Activated T-cell treated with anti-CD3 and anti-CD28 coated beads, Interleukin-2, amount 50 U/mL, for 72 hours (primary cell): ENCODE measurements at places on chromosomes 3 and 15. TPM values are rescaled to one million over a fixed set of nuclear protein-coding genes. Genes with fewer than 3 reads are reported as not detected.

The NEK10 gene
- 0.09 TPM for total RNA-seq

The LCMT2 gene
- 5.6 TPM for total RNA-seq

The TTLL3 gene
- 75.5 TPM for total RNA-seq

DNA sequence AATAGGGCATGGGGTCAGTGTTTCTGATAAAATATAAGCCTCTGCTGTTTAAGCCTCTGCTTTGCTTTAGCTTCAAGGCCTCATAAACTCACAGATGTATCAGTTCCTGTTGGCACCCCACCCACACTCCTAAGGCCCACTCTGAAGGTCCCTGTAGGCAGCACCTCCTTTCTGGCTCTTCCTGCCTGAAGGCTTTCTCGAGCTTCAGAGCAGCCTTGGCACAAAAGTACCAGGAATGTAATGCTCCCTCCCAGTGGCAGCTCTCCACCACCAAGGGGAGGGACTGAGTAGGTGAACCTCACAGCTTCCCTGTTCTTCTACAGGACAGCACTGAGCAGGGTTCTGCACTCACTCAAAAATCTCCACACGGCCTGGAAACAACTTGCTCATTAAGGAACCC, 102.2 kb downstream of the ABHD5 start:
- DNase-seq = no peak

GRCh38 chr3:135762188-135762856, 203.2 kb upstream of the PPP2R3A start:
- no peak for DNase-seq

GRCh38 chr15:97129674-97130073, 799.2 kb downstream of the NR2F2 start:
- no peak for DNase-seq

GRCh38 chr3:32459450-32459849, 43.2 kb downstream of the CMTM6 start:
- no peak for DNase-seq
